Activated CD4-positive, alpha-beta T cell treated with anti-CD3 and anti-CD28 coated beads, Interleukin-2, amount 50 U/mL, for 16 hours (primary cell): ENCODE measurements at places on chromosomes 11 and 22.
A peak's percentile ranks its signal among the peaks of the same experiment; 100 is the strongest.

DNA sequence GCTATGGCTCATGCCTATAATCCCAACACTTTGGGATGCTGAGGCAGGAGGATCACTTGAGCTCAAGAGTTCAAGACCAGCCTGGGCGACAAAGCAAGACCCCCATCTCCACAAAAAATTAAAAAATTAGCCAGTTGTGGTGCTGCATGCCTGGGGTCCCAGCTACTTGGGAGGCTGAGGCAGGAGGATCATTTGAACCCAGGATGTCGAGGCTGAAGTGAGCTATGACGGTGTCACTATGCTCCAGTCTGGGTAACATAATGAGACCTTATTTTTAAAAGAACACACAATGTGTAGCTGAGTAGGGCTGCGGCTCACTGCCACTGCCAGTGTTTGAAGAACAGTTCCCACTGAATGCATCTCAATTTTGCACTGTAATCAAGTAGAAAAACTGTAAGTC, 7.1 kb upstream of the VPREB1 start:
- DNase-seq: no peak

DNA sequence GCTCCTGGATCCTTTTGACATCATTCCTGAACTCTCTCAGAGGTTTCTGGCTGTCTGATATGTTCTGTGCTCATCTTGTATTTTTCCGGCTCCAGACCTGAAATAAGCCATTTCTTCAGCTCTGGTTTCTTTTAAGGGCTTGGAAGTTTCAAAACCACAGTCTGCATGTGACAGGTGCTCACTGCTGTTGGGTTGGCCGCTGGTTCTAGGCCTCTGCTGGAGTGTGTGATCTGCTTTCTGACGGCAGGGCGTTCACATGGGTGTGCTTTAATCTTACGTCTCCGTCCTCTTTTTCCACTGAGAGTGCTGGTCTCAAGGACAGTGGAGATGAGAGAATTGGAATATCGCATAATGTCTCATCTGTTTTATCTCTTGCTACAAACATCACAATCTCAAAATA, 10.3 kb downstream of the ZBED4 start:
- no peak for DNase-seq

- DNase-seq: no peak
Observed at GRCh38 chr11:73186294-73186850, 31.7 kb upstream of the P2RY2 start.

- DNase-seq: no peak
Observed at GRCh38 chr22:26568207-26568706, 21.7 kb downstream of the TPST2 start.

- DNase-seq: no peak
Observed at GRCh38 chr11:57172031-57172430, 9.7 kb upstream of the LRRC55 start.

- DNase-seq: no peak
Observed at GRCh38 chr11:2579315-2580060, 120.3 kb downstream of the KCNQ1OT1 start.

GRCh38 chr22:20305894-20306645, 13.8 kb downstream of the DGCR6L start:
- no peak for DNase-seq

DNA sequence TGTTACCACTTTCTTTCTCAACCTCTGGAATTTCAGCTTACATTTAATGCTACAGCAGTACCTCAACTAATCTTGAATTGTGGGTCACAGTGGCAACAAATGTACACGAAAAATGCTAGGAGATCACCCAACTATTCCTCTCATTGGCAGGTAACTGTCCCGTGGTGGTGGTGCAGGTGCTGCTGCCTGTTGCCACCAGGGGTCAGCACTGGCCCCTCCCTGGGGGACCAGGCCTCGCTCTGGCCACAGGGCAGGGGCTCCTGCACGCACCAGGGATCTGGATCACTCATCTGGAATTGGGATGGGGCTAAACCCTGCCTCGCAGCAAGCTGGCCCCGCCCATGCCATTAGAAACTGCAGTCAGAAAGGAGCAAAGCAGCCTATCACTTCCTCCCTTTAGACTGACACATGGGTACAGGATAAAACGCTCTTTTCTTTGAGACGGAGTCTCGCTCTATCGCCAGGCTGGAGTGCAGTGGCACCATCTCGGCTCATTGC, 6.9 kb upstream of the POLDIP3 start:
- peak; percentile 49 for DNase-seq

GRCh38 chr11:102914238-102915043, 39.7 kb upstream of the MMP12 start:
- DNase-seq: peak; percentile 12

GRCh38 chr11:60866911-60867870, at the start of gene ZP1:
Gene ZP1 (plus strand): TSS chr11:60867542. CDS start chr11:60867562, 20 bp downstream.
- no peak for DNase-seq

DNA sequence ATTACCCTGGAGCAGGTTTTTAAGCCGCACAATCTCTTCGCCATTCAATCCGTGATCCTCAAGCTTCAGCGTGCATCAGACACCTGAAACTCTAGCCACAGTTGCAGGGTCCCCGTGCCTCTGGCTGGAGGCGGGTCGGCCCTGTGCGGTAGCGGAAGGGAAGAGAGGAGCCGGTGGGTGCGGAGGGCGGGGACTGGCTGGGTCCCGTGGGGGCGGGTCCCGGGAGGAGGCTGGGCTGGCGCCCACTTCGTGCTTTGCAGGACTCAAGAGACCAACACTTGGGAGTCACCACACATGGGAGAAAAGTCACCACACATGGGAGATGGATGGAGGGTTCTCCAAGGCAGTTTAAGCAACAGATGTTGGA, 772 bp downstream of the C22orf15 start:
- peak; percentile 48 for DNase-seq

- no peak for DNase-seq
Observed at GRCh38 chr11:79942090-79942489, 501.3 kb upstream of the TENM4 start.

- DNase-seq: no peak
Observed at GRCh38 chr11:119483341-119483880, 60.4 kb upstream of the THY1 start.

- DNase-seq: no peak
Observed at GRCh38 chr11:132242632-132243031, 872.2 kb downstream of the NTM start.

- DNase-seq: no peak
Observed at GRCh38 chr11:10042699-10043098, 251.3 kb downstream of the SBF2 start.

DNA sequence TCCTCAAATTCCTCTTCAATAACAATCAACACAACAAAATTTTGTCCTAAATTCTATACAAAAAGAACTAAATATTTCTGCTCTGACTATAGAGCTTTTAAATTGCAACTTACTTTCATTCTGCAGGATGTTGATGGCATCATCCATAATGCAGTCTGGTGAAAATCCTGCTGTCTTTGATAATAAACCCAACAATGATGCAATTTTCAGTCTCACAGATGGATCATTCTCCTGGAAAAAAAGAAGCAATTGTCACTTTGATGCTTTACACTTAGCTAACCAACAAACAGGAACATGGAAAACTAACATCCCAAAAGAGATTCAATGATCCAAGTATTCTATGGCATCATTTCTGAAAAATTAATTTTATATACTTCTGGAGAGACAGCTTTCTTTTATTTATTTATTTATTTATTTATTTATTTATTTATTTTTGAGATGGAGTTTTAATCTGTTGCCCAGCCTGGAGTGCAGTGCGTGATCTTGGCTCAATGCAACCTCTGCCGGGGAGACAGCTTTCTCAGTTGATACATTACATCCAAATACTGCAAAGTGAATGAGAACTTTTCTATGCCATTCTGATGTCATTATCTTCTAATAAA, 13.0 kb downstream of the INTS4 start:
- DNase-seq: no peak

GRCh38 chr11:32602657-32603415, 19.2 kb downstream of the EIF3M start:
- no peak for DNase-seq

DNA sequence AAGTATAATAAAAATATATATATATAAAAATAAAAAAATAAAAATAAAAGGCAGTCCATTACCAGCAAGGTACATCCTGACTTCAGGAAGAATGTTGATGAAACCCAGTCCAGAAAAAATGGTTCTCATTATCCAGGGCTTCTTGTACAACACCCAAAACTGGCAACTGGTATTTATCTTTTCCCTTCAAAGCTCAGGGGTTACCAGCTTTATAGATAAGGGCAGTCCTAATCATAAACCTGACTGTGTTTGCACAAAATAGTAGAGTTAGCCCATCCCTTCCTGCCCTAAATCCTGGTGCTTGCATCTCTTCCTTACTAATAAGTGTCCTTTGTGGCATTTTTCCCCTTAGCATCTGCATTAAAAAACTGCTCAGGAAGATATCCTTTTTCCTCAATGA, 97.5 kb downstream of the CSTPP1 start:
- no peak for DNase-seq

DNA sequence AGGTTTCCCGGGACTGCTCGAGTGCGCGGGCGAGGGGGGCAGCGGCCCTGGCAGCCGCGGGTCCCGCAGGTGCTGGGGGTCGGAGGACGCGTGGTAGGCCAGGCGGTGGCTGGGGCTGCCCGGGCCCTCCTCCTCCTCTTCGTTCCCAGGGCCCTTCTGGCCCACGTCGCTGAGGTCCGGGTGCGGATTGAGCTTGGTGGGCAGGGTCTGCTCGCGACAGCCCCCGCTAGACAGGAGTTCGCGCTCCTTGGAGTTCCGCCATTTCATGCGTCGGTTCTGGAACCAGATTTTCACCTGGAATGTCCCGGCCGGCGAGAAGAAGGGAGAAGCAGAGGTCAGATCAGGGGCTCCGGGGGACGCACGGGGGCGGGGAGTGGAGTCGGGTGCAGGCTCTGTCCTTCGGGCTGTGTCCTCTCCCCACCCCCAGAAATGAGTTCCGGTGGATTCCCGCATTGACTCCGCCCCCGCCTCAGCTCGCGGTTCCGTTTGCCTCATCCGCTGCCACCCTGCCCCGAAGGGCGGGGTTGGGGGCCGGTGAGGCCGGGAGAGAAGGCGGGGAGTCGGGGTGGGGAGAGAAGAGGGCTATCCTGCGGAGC, 3.9 kb downstream of the DBX1 start:
- peak; percentile 27 for DNase-seq

DNA sequence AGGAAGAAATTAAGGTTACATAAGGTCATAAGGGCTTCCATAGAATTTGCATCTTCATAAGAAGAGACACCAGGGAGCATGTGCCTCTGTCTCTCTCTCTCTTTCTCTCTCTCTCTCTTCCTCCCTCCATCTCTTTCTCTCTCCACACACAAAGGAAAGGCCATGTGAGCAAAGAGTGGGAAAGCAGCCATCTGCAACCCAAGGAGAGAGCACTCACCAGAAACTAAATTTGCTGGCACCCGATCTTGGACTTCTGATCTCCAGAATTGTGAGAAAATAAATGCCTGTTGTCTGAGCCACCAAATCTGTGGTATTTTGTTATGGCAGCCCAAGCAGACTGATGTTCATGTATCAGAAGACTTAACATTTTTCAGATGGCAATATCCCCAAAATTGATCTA, 6.4 kb upstream of the KRTAP5-10 start:
- DNase-seq: no peak

- peak; percentile 40 for DNase-seq
Observed at GRCh38 chr11:64861227-64861975, 16.9 kb upstream of the CDC42BPG start.

DNA sequence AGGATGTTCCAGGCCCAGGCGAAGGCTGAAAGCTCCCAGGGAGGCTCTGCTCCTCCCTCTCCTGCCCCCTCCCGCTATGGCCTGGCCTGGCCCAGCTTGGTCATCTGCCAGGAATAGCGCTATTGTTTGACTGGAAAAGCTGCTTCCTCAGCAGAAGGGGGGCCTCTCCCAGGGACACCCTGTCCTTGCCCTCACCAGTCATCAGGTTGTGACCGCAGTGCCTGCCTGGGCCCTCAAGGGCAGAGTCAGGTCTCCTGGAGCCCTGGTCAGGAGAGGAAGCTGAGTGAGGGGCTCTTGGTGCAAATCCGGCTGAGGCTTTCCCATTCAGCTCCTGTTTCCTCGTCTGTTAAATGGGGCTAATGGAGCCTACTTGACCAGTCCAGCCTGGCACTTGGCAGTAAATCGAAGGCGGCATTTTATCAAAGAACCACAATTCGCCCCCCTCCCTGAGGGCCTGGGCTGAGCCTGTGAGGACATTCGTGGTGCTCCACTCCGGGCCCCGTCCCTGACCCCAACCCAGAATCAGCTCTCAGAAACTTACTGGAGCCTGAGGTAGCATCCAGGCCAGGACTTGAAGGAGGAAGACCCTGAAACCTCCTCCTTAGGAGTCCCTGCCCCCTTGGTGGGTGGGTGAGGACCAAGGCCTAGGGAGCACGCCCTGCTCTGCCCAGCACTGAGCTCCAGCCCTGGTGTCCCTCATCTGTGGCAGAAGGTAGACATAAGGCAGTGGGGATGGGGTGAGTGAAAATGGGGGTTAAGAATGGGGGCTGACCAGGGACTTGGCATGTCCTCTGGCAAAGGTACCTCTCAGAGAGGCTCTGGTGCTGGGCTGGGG, 2.0 kb upstream of the CASTOR1 start:
- DNase-seq: no peak

GRCh38 chr11:32079553-32079952, 11.3 kb upstream of the RCN1 start:
- DNase-seq: no peak

- no peak for DNase-seq
Observed at GRCh38 chr11:71133946-71134345, 118.4 kb downstream of the SHANK2 start.

DNA sequence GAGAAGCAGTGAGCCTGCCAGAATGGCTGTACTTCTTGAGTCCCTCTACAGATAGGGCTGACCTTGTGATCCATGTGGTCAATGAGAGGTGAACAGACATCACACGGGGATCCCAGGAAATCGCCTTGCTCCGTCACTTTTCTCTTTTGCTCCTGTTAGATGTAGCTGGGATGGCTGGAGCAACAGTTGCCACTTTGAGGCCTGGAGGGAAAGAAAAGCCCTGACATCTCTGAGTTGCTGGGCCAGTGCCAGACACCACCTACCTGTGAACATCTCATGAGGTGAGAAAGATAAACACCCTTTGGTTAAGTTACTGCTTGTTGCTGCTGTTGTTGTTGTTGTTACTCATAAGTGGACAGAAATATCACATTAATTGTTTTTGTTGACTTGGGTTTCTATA, 840.3 kb downstream of the TBC1D22A start:
- DNase-seq: no peak
